Activated T-helper 17 cell treated with anti-CD3 and anti-CD28 coated beads, Interleukin-2, amount 50 U/mL, for 72 hours (primary cell): ENCODE measurements at places on chromosomes 7 and 10. TPM values are rescaled to one million over a fixed set of nuclear protein-coding genes. Genes with fewer than 3 reads are reported as not detected.

EPO gene
- not detected for total RNA-seq

DENND2A gene
- total RNA-seq: not detected

EMX2 gene
- not detected for total RNA-seq

CYP3A4 gene
- total RNA-seq: not detected

PON2 gene
- total RNA-seq: 3.9 TPM

GNGT1 gene
- not detected for total RNA-seq

C7orf57 gene
- 0.95 TPM for total RNA-seq

SFRP4 gene
- not detected for total RNA-seq

GPR26 gene
- not detected for total RNA-seq

FBH1 gene
- total RNA-seq: 62.0 TPM

UNC5B gene
- total RNA-seq: 0.04 TPM

COPG2 gene
- 31.2 TPM for total RNA-seq

- ATAC-seq: no peak
These were observed 203.9 kb upstream of the PLPP4 start for GRCh38 chr10:120253131-120253530.

DNA sequence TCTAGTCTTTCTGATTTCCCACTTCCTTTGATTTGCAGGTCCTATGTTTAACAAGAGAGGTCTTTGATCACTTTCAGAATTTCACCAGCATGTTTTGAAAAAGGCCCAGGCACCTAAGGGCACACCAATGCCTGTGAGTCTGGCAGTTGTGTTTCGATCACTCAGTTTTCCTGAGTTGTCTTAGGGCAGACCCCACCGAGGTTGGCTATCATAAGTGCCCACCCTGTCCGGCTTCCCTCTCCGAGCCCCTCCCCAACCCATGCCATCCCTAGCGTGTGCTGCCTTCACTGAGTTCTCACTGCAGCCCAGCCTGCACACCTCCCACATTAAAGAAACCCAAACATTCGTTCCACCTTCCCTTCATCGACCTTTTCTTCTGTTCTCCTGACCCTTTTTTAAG is 257.9 kb downstream of the GRID1 start:
- ATAC-seq: no peak

DNA sequence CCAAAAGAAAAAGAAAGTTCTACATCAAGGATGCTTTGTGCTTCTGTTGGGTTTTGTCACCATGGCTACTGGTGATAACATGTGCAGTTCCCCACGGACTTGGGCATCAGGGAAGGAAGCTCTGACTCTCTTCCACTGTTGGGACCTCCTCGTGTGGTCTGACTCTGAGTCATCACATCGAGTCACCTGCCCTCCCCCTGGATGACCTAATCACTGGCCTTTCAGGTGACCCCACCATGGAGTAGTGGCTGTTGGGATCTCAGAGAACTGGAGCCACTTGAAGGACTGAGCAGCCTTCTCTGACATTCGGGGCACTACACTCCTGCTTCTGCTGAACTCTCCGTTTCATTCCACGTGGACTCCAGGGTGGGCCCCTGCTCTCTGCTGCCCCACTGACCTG is 60.8 kb upstream of the DOCK1 start:
- ATAC-seq: no peak

DNA sequence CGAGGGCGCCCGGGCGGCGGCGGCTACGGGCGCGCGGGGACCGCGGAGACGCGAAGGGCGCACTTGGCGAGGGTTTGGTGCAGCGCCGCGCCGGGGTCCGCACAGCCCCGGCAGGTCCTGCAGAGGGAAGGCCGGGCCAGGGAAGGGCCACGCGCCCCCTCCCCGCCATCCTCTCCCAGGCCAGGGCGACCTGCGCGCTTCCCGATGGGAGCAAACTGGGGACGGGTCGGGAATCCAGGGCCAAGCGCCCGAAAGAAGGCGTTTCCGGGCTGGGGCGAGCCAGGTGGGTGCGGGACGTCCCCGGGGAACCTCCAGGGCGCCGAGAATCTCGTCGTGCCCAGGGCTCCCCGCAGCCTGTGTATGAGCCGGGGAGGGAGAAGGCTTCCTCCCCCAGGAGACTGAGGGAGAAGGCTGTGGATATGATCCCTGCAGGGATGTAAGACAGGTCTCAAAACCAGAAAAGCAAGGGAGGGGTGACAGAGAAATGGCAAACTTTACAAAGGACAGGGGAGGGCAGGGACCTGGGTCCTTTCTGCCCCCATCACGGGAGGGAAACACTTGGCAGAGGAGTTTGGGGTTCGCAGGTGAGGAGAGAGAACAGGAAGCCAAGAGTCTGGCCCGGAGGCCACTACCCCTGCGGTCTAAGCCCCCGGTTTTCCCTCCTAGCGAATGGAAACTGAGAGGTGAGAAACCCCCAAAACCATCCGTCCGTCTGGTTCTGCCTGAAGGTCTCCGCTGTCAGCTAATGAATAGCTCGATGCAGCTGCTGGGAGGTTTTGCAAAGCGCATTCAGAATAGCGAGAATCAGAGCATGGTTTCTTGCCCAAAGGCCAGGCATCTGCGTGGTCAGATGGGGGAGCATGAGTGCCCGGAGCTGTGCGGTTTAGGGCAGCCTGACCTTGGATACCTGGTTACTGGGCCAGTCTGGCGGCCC is 674 bp downstream of the AMZ1 start:
- ATAC-seq: no peak

DNA sequence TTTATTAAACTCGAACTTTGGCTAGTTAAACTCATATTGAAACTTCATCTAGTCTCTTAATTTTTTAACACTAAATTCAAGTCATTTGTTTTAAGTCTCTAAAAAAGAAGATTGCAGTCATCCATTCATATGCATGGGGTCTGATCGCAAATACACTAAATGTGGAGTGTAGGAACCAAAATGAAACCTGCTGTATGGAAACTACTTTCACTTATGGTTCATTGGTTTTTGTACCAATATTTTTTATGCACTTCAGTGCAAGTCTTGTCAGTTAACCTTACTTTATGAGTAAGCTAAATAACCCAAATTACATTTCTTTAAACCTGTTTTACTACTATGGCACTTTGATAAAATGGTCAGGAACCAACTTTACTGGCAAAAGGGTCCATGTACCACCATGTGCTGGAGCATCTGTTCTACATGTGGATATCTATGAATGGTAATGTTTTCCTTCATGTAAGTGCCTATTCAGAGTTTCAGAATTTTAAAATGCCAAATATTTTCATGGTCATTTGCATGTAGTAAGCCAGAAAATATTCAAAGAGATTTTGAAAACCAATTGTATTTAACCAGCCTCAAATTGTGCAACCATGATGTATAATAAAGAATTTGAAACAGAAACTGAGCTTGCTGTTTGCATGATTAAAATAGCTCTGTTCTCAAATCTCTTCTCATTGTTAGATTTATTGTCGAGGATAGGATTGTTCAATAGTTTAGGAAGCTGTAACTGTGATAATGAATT is 7.6 kb upstream of the SUPV3L1 start:
- ATAC-seq: no peak

GRCh38 chr10:93039721-93040120 is 20.9 kb upstream of the CYP26C1 start:
- no peak for ATAC-seq

- ATAC-seq: no peak
These were observed 40.1 kb downstream of the POLR3A start for GRCh38 chr10:77989081-77989724.

DNA sequence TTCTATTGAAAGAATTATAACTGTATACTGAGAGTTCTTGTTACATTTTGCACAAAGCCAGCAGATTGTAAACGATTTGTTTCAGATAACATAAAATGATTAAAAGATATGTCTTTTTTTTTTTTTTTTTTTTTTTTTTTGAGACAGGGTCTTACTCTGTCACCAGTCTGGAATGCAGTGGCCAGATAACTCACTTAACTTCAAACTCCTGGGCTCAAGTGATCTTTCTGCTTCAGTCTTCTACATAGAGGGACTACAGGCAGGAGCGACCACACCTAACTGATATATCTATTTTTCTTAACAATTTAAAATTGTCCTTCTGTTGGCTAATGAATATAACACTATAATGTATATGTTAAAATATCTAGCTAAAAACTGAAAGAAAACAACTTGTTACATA is 317.3 kb upstream of the CACNA2D1 start:
- no peak for ATAC-seq

GRCh38 chr7:37040330-37040729 is 316.0 kb upstream of the AOAH start:
- ATAC-seq: no peak

- no peak for ATAC-seq
These were observed 169.9 kb downstream of the SNX10 start for GRCh38 chr7:26461518-26461917.

GRCh38 chr10:35416619-35417312 is 80.5 kb downstream of the CCNY start:
- ATAC-seq: no peak

DNA sequence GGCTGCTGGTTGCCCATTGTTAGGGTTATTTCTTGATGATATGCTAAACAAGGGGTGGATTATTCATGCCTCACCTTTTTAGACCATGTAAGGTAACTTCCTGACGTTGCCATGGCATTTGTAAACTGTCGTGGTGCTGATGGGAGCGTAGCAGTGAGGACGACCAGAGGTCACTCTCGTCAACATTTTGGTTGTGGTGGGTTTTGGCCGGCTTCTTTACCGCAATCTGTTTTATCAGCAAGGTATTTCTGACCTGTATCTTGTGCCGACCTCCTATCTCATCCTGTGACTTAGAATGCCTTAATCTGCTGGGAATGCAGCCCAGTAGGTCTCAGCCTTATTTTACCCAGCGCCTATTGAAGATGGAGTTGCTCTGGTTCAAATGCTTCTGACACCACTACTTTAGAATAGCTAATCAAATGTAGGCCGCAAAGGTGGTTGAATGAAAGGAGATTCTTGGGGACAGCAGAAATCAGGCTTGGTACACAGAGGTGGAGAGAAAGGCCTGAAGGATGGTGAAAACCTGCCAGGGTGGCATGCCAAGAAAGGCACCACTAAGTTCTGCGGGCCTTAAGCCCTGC is 17.9 kb upstream of the SMO start:
- no peak for ATAC-seq

- no peak for ATAC-seq
These were observed 23.5 kb upstream of the EIF5AL1 start for GRCh38 chr10:79488870-79489269.

- ATAC-seq: no peak
These were observed 92.7 kb downstream of the LSMEM1 start for GRCh38 chr7:112573302-112574039.

DNA sequence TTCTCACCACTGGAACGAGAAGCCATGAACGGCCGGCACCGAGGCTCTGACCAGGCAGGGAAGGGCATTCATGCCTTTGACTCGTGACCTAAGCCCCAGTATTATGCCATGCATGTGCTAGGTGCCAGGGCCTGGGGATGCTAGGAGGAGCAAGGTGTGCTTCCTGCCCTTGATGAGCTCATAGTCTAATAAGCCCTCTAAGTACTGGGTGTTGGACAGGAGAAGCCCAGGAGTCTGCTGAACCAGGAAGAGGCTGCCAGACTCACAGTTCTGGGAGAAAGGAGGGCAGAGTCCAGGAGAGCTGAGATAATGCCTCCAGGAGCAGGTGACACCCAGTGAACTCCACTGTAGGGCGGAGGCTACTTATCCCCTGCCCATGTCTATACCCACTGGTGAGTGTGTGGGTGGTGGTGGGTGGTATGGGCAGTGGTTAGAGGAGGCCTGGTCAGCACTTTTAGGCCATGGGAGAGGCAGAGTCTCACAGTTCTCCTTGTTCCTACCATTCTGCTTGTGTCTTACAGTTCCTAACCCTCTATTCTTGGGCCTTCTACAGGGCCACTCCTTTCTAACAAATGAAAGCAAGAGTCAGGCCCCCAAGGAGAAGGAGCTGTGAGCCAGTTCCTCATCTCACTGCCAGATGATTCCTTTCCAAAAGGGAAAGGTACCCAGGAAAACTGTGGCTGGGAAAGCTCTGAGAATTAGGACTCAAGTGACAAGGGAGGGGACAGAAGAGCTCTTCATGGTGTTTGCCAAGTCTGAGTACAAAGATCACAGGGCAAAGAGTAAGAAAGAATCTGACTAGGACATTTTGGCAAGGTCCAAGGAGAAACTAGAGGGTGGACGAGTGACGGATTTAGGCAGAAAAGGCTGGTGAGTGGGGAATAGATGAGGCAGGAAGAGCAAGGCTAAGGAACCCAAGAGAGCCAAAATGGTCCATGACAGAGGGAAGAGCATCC is 3.6 kb upstream of the MXI1 start:
- ATAC-seq: no peak

- ATAC-seq: no peak
These were observed 500.9 kb upstream of the ZMIZ1 start for GRCh38 chr10:78567680-78568455.

DNA sequence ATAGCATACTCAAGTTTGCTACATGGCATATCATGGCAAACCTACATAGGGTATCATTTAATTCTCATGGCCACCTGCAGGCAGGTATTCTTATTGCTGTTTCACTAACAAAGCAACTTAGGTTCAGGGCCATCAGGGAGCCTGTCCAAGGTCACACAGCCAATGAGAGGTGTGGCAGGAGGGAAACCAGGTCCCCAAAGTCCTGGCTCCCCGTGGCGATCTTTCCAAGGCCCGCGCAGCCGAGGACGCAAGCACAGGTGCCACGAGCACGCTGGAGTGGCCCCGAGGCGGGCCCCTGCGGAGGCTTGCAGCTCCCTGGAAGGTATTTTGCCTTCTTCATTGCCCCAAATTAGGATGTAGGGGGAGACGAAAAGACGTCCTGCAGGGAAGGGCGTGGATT is 20.8 kb downstream of the PRKAG2 start:
- no peak for ATAC-seq

DNA sequence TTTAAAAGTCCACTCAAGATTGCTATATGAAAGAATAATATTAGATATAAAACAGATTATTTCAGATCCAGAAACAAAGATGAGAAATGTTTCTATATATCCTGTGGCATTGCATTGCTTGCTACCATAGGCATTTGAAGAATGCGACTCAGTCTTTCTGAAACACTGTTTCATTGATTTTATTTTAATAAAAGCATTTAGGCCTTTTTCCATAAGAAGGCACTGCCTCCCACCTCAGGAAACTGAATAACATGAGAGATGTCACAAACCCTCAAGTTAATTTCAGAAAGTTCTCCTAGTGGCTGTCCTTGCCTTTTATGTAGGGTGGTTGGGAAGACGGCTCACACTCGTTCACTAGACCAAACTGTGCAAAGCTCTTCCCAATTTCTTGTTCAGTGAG is 23.3 kb downstream of the PRPS1L1 start:
- ATAC-seq: no peak

DNA sequence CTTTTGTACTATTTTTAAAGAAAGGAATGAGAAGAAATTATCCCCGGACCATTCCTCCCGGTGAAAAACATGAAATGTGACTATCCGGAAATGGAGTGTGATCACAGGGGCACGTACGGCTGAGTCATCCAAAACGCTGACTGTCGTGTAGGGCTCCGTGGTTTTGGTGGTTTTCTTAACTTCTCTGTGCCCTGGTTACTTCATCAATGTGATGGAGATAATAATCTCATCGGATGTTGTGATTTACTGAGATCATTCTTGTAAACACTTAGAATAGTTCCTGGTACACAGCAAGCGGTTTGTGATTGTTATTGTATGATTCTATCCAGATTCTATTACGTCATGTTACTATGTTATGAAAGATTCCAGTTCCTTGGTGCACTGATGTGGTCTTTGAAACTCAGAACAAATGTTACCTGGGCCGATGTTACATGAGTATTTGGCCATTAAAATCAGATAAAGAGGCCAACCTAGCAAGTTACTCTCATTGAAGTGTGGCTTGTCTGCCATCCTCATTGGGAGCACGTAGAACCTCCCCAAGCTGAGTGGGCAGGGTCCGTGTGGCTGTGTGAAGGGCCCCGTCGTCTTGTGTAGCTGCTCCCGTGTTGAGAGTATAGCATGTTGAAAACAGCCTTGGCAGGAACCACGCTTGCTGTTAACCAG is 99.5 kb downstream of the CAMK1D start:
- ATAC-seq: peak; percentile 91
